T-helper 17 cell (primary cell): ENCODE measurements at places on chromosomes 16 and 17. TPM values are rescaled to one million over a fixed set of nuclear protein-coding genes. Genes with fewer than 3 reads are reported as not detected.

GRCh38 chr17:65933290-65933689 is 258.6 kb downstream of the CEP112 start:
- H3K4me1 ChIP-seq, result no peaks in the 10 kb centered on the region
- no peaks in the 10 kb centered on the region for H3K27me3 ChIP-seq
- no peak overlapping the region for H3K27ac ChIP-seq
- DNase-seq, result no peak
- no peak overlapping the region for H3K4me3 ChIP-seq
- no peaks in the 10 kb centered on the region for H3K36me3 ChIP-seq

DNA sequence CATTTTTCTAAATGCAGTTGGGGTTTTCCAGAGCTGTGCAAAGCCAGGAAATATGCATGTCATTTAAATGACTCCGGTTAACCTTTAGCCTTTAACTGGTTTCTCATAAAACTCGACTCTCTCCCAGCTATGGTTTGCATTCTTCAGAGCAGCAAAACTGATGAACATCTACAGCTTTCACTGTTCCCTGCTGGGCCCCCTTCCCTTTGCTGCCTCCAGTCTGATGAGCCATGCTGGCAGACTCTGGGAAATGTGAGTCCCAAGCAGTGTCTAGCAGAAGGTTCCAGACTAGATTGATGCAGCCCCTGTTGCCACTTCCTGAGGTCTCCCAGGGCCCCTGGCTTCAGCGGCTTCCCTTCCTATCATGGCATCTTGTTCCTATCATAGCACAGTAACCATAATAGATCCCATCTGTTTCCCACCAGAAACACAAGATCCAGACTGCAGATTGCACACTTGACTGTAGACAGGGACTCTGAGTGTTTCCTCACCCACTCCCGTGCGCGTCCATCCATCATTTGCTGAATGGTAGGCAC is 135.4 kb downstream of the CLEC16A start:
- no peaks in the 10 kb centered on the region for H3K27me3 ChIP-seq
- H3K27ac ChIP-seq, result peak overlapping the region; percentile 90
- no peak for DNase-seq
- peaks cover 39% of the 10 kb centered on the region for H3K4me1 ChIP-seq

The CCNF gene
- 2.9 TPM for total RNA-seq

The ASB16 gene
- not detected for total RNA-seq
